ENCODE measurements at places on chromosomes 5 and 9. TPM values are rescaled to one million over a fixed set of nuclear protein-coding genes. Genes with fewer than 3 reads are reported as not detected.

The RUSC2 gene
- 12.0 TPM for polyA plus RNA-seq

The GABBR2 gene
- 0.69 TPM for polyA plus RNA-seq

GRCh38 chr9:117306032-117306431, 108.8 kb downstream of the ASTN2 start:
- DNase-seq, result no peak

DNA sequence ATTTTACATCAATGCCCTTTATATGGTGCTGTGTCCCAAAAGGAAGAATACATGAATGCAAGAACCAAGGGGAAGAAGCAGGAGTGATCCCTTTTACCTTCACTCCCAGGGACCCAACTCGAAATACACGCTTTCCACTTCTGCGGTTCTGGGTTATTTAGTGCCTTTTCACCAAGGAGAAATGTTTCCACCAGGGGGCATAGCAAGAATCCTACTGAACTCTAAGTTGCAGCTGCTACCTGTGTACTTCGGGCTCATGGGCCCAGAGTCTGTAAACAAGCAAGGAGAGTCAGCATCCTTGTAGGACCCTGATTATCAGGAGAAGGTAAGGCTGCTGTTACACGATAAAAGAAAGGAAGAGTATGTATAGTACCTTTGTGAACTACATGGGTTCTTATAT, 45.7 kb downstream of the DPYSL3 start:
- no peak for DNase-seq

DNA sequence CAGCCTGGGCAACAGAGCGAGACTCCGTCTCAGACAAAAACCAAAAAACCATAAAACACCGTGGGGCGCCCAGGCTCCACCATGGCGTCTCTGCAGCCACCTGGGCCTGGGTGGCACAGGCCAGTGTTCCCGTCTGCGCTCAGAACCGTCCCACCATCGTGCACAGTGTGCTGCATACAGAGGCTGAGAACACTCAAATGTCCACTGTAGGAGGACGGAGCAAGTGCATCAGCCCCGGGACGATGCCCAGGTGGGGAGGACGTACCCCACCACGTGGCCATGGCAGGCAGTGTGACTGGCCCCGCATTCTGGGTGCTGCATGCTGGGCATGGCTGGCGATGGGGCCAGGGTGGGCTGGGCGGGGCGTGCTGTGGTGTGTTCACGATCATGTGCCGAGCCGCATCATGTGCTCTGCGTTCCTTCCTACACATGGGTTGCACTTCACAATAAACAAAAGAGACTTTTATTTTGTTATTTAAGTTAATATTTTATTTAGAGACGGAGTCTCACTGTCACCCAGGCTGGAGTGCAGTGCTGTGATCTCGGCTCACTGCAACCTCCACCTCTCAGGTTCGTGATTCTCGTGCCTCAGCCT, 37.8 kb downstream of the EXD3 start:
- no peak for DNase-seq

GRCh38 chr9:114089206-114089840, 9.8 kb downstream of the KIF12 start:
- DNase-seq, result no peak

DNA sequence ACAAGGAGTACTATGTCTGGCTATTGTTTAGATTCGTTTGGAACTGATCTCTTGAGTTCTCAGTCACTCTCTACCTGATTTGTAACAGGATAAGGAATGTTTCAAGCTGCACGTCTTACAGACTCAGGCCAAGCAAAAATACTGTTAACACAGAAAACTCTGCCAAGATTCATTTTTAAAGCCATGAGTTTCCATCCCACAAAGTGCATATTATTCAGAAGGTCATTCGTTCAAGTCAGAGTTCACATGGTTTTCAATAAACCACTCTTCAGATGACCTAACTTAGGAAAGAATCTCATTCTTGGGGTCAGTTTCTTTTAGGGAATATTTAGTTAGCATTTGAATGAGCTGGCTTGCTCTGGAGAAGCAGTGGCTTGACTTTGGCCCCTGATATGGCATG, 49.3 kb downstream of the F2R start:
- DNase-seq, result no peak

DNA sequence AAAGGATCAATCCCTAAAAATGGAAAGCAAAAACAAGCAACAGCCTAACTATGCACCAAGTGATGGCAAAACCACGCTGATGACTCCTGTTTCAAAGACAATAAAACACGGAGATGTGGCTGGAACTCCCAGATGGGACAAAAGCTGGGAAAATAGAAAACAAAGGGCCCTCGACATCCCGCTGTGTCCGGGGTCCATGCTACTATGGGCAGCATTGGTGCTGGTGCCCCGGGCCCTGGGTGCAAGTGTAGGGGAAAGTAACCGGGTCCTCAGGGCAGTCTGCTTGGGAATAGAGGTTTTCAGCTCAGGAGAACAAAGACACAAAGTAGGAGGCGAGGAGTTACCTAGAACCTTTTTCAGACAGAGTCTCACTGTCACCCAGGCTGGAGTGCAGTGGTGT, 46.1 kb downstream of the MRPL36 start:
- DNase-seq, result no peak

- no peak for DNase-seq
Measured at GRCh38 chr5:118902656-118903438, 85.5 kb downstream of the DTWD2 start.

- no peak for DNase-seq
Measured at GRCh38 chr9:137309368-137310188, 7.5 kb upstream of the NRARP start.

- DNase-seq, result no peak
Measured at GRCh38 chr9:138014563-138014945, 137.0 kb downstream of the CACNA1B start.

DNA sequence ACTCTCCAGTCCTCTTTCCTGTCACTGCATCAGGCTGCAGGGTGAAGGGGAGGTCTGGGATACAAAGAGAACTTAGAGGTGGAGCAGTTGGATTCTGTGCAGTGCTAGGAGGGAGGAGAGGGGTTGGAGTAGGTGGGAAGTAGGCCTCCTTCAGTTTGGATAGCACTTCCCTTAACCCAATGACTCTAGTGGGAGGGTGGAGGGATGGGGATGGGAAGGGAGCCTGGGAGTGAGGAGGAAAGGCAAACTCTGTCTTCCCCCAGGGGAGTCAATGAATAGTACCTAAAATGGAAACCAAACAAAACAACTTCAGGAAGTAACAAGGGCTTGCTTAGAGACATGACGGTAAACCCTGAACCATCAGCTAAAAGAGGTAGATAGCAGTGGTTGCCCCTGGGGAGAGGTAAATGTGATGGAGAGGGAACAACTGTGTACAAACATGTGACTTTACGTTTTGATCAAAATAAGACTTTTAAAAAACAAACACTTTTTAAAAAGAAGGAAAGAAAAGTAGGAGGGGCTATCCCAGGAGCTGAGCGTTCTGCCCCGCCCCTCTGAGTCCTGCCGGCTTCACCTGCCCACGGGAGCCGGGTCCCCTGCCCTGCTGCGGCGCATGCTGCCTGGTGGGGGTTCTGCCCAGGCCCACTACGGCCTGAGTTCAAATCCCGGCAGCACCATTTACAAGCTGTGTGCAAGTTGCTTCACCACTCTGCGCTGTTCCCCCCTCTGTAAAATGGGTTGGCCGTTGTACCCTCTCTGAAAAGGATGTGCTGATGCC, 30.9 kb downstream of the GSN start:
- DNase-seq, result no peak

- DNase-seq, result no peak
Measured at GRCh38 chr5:5404381-5404780, 18.1 kb upstream of the ICE1 start.

DNA sequence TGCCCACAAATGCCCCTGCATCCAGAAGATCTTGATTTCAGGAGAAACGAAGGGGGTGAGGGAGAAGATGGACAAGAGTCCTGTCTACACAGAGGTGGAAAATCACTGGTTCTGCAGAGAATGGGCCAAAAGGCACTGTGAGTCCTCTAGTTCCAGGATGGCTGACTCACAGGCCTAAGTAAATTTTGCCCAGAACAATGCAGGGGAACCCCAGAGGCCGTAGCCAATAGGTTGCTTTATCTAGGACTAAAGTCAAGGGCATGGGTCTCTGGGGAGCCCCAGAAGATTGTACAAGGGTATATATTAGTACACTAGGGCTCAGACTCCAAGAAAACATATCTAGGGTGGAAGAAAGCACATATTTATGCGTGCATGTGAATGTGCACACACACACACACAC, 98.0 kb downstream of the SLIT3 start:
- no peak for DNase-seq

DNA sequence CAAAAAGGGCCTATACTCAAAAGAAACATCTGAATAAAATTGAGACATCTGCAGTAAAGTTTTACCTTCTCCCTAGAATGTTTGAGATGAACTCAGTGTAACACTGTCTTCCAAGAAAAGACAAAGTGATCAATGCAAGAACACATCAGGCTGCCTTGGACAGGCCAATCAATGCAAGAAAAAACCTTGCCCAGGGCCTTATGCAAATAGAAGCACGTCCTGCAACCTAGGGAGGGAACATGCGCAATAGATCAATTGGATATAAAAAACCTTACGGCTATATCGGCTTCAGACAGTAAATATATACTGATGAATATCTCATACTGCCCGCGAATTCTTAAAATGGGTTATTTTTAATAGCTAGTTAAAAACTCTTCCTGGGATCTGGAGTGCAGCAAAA, 66.4 kb upstream of the POU5F2 start:
- DNase-seq, result no peak

All from large intestine (tissue), 12 donors.